NCI-H524 treated with DMSO at 0.1 percent for 48 hours (cell line): ENCODE measurements at places on chromosomes 1 and 21.

GRCh38 chr1:98975113-98975512 lies 29.5 kb downstream of the PLPPR5 start:
- DNase-seq = no peak

DNA sequence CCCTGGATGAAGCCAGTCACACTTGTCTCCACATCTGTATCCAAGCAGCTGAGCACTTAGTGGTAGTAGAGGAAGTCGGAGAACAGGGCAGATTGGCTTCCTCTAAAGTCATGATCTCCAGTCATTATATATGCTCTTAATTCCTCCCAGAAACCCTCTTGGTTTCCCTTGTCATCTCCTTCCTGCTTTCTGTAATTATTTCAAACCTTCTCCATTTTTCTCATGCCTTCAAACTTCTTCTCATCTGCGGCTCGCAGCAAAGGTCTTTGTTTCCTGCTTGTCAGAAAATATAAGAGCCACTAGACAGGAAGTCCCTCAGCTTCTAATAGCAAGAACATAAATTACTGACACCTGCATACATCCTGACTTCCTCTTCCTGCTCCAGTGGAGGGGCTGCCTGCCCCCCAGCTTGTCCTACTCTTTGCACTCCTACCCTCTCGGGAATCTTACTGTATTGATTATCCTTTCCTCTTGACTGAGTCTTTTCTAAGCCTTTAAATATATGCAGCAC lies 124.6 kb upstream of the NGF start:
- DNase-seq = no peak

DNA sequence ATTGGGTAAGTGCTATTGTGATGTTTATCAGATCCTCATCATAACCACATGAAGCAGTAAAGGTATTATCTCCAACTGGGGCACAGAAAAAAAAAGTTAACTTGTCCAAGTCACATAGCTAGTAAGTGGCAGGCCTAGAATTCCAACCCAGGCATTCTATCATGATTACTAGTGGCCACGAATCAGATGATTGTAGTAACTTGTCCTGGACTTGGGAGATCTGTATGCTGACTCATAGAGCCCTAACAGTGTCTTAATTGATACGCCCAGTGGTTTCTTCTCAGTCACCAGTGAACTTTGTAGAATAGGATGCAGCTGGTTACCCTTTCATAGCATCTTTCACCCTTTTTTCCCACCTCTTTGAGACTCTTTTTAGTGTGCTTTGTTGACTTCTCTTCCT lies 91.1 kb upstream of the UBE2U start:
- no peak for DNase-seq

DNA sequence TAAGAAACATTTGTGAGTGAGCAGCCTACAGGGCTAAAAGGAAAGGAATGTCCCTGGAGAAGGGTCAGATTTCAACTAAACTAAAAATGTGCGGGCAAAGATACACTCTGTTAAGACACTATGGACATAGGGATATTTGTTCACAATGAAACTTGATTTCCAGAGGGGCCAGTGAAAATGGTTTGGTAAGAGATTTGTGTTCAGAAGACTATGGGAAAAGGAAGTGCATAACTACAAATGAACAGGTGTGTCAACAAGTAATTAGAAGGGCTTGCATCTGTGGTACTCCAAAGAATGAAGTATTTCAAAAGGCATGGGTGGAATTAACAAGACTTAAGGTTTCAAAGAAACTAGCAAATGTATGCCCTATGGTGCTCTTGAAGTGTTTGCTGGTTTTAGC lies 60.4 kb downstream of the NME7 start:
- no peak for DNase-seq

DNA sequence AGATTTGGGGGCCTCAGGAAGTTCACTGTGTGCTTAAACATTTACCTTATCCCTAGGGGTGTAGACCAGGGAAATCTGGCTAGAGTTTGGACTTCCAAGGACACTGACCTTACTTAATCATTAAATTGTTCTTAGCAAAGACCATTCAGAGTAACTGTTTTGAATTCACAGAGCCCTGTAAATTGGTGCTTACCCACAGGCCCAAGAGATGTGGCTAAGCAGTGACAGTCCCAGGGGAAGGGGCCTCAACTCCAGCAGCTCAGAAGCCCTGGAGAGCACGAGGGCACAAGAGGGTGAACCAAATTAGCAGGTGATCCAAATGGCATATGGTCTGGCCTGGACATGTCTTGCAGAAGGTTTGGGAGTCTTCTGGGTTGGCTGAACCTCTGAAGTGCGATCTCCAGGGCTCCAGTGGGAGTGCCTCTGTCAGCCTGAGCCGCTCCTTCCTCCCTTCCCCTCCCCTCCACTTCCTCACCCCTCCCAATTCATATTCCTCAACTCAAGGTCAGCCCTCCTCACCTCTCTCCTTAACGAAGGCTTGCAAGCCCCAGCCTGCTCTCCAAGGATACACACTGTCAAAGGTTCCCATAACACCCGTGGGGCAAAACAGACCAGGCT lies 4.3 kb downstream of the PAQR7 start:
- DNase-seq = no peak

- no peak for DNase-seq
Observed at GRCh38 chr1:87437663-87438295, 109.1 kb downstream of the LMO4 start.

DNA sequence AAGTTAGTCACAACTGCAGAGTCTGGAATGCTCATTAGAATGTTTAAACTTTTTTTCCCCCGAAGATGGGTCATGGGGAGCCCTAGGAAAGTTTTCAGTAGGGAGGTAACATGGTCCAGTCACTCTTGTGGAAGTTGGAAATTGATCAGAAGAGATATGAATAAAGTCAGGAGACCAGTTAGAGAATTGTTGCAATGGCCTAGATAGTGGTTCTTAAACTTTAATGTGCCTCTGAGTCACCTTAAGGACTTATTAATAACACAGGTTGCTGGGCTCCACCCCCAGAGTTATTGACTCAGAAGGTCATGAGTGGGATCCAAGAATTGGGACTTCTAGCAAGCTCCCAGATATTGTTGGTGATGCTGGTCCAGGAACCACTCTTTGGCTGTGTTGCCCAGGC lies 3.2 kb upstream of the TFAP2E start:
- DNase-seq = no peak

DNA sequence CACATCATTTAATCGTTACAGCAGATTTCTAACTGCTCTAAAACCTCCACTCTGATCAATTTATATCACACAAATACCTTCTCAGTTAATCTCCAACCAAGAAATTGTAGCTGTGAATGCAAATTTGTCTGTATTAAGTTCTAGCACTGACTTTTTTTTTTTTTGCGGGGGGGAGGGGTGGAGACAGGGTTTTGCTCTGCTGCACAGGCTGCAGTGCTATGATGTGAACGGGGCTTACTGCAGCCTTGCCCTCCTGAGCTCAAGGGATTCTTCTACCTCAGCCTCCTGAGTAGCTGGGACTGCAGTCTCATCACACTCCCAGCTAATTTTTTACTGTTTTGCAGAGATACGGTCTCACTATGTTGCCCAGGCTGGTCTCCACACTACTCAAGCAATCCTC lies 163.6 kb downstream of the RERE start:
- no peak for DNase-seq

DNA sequence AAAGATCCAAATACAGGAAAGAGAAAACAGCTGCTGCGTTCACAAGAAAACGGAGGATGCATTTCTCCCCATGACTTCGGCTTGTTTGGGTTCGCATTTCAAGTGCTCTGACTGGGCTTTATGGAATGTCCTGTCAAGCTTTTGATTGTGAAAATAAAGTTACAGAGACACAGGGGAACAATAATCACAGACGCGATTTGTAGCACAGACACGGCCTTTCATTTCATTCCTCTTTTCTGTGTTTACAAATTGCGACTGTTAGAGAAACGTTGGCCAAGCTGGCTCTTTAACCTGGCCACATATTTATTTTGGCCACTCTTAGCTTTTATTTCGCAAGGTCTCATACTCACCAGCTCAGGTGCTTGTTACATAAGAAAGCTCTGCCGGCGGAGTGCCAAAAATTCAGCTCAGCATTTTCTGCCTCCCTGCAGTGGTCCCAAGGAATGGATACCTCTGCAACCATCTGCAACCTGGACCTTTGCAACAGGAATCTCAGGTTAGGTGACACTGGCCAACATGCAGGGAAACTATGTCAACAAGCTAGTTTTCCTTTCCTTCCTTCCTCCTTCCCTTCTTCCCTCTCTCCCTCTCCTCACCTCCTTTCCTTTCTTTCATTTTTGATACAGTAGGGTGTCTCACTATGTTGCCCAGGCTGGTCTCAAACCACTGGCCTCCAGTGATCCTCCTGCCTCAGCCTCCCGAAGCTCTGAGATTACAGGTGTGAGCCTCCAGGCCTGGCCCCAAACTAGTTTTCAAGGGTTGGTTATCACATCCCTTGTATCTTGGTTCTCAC lies 58.2 kb upstream of the SLC45A1 start:
- DNase-seq = no peak

GRCh38 chr1:177597393-177597792 lies 372.5 kb downstream of the SEC16B start:
- no peak for DNase-seq

DNA sequence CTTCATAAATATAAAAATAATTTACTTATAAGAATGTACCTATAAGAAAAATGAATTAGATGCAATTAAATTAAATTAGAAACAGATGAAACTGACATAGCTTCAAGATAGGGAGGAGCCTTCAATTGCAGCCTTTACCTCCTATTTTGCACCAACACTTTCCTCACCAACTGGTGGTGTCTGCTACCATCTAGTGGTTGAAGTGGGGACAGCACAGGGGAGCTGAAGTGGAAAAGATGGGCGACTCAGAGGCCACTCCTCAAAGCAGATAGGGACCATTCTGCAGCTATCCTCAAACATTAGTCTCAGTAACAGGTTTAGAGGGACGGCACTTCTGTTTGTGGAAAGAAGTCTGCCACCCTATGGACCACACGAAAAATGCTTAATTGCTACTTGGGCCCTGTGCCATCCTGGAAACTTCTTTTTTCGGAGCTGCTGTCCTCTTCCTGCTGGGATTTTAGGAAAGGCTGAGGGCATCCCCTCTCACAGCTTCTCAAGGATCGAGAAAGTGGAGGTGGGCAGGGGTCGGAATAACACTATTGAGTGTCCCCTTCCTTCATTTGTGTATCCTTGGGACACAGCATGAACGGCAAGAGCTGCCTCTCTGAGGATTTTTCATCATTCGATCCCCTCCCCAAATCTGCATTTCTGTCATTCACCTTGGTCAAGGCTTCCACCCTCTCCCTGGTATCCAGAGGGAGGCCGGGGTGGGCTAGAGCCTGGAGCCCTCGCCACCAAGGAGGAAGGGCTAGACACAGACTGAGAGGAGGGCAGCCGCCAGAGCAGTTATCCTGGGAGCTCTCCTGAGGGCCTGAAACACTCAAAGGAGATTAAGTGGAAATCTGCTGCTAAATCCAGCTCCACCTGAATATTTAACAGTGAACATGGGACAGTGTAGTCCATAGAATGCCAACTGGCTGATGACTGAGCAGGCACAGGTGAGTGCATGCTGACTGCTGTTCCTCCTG lies 9.6 kb downstream of the PROK1 start:
- DNase-seq = peak; percentile 40

DNA sequence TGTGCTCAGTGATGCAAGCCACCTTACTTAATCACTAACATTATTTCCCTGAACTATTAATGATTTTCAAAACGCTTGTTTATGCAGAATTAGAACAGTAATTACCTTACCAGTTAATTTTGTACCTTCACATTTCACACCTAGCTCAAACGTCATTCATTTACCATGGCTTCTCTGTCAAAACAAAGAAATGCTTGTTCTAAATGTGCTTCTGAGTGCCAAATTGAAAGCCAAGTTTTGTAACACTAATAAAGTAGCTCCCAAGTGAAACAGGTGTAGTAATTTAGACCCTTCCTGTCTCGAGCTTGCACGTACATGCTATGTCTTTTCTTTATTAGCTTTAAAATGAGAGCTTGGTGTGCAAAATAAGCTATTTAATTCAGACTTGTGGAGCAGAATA lies 533.7 kb upstream of the PKN2 start:
- no peak for DNase-seq

DNA sequence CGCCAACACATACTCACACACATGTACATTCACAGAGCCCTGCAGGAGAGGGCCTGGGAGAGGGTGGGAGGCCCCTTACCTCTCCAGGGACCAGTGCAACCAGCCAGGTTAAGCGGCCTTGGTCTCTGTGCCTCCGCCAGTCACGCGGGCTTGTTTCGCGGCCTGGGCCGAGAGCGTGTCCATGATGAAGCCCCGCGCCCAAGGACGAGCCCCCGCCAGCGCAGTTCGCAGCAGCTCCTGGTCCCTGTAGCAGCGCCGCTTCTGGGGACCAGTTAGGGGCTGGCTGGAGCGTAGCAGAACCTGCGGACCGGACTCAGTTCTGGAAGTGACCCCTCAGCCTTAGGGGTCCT lies 7.3 kb upstream of the FAM167B start:
- DNase-seq = no peak

DNA sequence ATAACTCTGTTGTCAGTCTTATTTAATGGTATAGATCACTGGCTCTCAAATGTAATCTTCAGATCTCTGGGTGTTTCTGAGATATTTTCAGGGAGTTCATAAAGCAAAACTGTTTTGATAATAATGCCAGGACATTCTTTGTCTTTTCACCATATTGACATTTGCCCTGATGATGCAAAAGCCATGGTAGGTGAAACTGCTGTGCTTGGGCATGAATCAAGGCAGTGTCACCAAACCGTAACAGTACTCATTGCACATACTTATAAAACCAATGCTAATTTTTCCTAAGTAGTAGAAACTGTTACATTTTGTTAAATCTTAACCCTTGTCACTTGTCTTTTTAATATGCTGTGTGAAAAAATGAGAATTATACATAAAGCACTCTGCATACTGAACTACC lies 76.0 kb downstream of the RPS6KC1 start:
- no peak for DNase-seq

GRCh38 chr1:206836111-206836510 lies 29.3 kb upstream of the IL20 start:
- DNase-seq = no peak

DNA sequence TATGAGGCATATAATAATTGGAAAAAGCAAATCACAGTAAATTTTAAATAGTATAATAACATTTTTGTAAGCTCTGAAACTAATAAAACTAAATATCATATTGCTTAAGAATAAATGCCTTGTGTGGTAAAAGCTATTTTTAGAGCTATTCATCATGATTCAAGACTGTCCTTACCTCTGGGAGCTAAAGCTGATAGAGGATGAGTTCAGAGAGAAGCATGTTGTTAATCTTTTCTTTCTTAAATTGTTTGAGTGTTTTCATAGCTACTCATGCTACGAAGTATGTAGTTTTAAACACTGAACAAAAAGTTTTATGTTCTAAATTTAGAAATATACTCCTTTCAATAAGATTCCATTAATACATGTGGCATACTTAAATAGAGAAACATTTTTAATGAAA lies 30.5 kb downstream of the IFI16 start:
- no peak for DNase-seq

DNA sequence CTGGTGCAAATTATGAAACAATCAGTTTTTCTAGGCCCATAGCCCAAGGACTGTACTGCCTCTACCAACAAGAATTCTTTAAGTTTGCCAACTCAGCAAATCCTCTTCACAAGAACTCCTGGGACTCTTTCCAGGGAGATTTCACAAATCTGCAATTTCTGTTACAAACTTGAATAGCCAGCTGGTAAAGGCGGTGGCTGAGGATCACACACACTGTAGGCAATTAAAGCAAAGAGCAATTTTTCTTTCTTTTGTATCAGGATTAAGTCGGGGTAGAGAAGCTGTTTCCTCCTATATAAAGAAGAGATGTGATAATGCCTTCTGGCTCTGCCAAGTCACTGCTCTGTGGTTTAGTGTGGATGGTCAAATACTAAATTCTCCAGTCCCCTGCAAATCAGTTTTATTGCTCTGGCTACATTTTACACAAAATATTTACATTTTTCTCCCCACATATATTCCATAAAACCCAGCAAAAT lies 1.7 kb downstream of the ALDH9A1 start:
- DNase-seq = no peak
